ENCODE measurements at places on chromosomes 5 and 9. TPM values are rescaled to one million over a fixed set of nuclear protein-coding genes. Genes with fewer than 3 reads are reported as not detected.

CYSRT1 gene
- total RNA-seq: 1.1 TPM

COL23A1 gene
- 0.39 TPM for total RNA-seq

GRCh38 chr5:69493396-69494133, 975 bp downstream of the OCLN start:
- DNase-seq: no peak

DNA sequence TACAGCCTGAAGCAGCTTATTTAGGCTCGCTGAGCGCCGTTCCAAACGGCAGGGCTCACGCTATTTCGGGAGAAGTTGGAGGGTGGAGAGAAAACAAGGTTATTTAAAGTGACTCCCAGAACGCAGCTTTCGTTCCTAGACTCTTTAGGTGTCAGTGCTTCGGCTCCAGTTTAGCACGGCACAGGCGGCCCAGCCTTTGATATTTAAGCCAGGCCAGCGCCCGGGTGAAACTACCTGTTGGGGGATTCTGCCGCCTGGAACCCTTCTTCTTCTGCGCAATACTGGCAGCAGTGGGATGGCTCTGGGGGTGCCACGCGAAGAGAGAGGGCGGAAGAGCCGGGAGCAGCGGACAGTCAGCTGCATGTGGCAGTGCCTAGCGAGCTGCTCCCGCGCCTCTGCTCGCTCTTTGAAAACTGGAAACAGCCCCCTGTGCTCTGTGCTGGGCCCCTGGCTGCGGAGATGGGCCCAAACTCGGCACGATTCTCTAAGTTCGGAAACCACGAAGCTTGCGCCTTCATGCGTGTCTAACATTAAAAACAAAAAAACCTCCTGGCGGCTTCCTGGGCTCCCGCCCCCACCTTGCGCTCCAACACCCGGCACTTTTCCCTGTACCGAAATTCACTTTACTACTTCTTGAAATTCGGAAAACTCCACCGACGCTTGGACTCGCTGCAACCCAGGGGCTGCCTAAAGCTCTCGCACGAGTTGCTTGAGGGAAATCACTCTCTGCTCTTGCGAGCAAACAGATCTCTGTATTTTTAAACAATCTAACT, 34.6 kb upstream of the NFIB start:
- DNase-seq: peak; percentile 10

GRCh38 chr5:21831145-21831787, 1021.9 kb downstream of the CDH12 start:
- no peak for DNase-seq

DNA sequence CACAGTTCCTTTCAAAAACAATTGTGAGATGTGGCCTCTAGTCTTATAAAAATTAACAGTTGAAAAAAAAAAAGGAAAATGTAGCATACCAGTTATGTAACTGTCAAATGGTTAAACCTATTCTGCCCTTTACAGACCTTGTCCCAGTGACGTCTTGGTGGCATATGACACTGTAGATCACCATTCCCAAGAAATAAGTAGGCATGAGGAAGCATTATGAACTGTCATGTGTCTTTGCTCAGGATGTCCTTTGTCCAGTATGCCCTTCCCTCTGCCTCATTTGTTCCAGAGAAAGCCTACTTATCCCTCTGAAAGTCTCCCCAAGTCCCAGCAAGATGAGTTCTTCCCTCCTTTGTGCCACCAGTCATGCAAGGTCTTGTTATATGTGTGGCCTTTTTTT, 63.2 kb downstream of the PAM start:
- no peak for DNase-seq

DNA sequence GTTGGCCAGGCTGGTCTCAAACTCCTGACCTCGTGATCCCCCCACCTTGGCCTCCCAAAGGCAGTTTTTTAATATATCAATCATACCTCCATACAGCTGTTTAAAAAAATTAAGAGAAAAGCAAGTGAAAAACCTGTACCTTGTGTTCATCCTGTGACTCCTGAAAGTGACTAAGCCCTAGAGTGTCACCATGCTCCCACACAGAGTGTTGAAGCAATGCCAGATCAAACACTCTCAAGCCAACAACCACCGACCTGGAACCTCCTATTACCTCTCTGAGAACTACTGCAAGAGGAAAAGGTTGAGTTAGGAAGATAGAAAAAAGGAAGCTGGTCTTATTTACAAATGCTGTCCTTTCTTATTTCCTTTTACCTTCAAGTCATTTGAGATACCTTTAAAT, 123.5 kb downstream of the RASEF start:
- no peak for DNase-seq

- DNase-seq: peak; percentile 3
Measured at GRCh38 chr5:106258591-106259125, 1412.1 kb downstream of the EFNA5 start.

PGM5 gene
- total RNA-seq: 0.36 TPM

DNA sequence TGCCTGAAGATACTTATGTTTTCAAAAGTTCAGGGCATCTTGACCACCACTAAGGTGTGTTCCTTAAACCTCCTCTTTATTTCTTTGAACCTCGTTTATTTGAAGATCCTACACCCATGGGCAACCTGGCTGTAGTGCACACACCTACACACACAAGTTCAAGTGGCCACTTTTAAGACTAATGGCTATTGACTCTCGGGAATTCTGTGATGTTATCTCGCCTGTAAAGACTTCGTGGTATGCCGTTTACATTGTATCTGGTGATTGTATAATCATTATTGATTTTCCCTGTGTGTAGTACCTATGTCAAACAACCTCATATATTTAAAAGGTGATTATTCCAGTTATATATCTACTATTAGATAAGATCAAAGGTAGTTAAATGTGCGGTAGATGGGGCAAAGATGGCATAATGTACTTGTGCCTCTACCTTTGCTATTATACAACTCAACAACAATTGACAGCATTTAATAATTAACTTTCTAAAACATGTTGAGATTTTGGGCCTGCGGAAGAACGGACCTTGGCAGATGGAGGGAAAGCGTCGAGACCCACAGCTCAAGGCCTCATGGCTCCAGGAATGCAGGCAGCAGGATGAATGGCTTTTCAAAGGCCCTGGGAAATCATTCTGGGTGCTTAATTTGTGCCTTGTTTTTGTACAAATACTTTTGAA, 51.4 kb upstream of the IRX2 start:
- DNase-seq: no peak

DNA sequence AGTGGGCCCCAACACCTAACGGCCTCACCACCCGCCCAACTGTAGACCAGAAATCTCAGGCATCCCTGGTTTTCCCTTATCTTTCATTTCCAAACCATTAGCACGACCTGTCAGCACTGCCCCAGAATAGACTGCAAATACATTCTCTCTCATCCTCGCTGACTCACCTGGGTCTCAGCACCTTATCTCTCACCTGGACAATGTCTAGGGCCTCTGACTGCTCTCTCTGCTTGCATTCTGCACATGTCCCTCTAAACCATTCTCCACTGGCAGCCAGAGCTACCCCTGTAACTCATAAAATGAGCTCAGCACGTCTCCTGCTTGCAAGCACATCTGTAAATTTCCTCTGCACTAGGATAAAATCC, 12.7 kb downstream of the CKMT2 start:
- DNase-seq: no peak

PLPPR1 gene
- not detected for total RNA-seq

DNA sequence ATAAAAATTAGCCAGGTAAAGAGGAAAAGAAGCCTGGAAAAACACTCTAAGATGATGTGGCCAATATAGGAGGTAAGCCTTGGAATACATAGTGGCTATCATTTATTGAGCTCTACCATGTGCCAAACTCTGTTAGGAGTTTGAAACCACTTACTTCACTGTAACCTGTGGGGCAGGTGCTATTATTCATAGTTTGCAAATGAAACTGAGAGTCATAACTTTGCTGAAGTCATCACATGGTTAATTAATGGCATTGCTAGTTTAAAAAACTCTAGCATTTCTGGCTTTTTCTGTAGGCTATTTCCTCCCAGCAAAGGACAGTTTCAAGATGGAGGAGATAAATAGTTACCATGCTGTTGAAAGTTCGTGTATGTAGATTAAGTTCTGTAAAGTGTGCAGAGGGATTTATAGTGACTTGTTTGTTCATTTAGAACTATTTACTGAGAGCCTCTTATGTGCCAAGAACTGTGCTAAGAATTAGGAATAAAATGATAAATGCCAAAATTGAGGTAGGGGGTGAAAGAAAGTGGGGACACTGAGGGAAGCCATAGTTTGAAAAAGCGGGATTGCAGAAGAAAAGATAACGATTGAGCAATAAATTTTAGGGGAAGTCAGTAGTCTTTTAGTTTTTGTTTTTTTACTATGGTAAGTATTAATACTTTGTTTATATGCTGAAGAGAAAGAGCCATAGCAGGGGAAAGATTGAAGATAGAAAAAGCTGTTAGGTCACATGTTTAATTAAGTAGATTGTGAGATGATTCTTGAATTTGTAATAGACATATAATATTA, 57.2 kb downstream of the WDR70 start:
- no peak for DNase-seq

DNA sequence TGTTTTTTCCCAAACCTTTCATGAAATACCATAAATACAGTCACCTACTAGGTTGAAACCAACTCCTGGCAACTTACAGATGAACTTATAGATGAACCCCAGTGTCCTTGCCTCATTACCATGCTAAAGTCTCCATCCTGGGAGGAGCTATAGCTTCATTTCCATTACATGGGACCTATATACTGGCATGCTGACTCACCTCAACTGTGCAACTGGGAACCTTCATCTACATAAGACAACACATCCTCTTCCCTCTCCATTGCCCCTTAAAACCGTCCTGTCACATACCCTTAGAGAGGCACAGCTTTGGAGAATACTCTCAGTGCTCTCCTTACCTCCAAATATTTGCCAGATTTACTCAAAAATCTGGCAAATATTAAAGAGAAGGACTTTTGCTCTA, 638.3 kb downstream of the HTR1A start:
- no peak for DNase-seq

GRCh38 chr5:126120939-126121338, 302.3 kb upstream of the GRAMD2B start:
- no peak for DNase-seq

PKD2L2 gene
- total RNA-seq: not detected

DNA sequence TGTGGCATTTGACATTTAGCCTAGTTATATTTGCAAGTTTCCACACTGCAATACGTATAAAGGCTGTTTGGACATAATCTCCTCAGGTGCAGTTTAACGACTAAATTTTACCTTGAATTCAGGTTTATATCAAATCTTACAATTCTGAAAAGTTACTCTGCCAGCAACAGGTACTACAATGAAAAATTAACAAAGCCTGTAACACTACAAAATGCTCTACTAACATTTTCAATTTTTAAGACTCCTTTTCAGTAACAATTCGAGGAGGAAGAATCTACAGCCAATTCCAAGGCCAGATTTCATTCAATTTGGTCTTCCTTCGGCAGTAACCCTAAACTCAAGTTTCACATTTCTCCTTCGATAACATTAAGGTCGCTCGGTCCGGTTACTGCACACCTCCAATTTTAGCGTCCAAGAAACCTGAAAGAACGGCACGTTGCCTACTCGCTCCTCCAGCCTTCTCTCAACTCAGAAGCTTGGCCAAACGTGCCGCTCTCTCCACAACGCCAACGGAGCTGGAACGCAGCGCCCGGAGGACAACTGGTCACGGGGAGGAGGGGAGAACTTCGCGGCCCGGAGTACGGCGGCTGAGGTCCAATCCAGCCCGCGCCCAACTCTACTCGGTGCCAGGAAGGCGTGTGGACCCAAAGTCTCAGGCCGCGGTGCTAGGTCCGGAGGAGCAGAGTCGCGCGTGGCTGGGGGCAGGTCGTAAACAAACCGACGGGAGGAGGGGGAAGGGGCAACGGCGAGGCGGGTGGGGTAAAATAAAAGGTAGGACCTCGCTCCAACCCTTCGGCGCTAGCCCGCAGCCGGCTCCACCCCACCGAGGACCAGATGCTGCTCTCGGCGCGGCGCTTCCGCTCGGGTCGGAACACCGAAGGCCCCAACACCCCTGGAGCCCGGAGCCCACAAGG, 681 bp downstream of the FNIP1 start:
- peak; percentile 56 for DNase-seq

DNA sequence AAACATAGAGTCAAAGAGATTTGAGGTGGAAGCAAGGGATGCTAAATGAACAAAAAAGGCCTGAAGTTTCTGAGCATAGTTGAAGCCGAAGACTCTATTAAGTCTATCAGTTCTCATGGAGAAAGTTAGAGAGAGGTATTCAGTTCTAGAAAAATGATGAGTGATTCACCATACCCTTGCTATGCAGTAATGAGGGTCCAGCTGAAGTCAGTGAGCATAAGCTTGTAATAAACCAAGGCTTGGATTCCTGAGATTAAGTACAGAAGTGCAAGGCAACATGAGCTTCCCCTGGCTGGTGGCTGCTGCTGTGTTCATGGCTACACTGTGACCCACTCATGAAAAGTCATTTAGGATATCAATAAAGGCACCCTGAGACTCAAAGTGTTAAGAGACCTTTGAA, 129.7 kb upstream of the MTAP start:
- DNase-seq: no peak

DNA sequence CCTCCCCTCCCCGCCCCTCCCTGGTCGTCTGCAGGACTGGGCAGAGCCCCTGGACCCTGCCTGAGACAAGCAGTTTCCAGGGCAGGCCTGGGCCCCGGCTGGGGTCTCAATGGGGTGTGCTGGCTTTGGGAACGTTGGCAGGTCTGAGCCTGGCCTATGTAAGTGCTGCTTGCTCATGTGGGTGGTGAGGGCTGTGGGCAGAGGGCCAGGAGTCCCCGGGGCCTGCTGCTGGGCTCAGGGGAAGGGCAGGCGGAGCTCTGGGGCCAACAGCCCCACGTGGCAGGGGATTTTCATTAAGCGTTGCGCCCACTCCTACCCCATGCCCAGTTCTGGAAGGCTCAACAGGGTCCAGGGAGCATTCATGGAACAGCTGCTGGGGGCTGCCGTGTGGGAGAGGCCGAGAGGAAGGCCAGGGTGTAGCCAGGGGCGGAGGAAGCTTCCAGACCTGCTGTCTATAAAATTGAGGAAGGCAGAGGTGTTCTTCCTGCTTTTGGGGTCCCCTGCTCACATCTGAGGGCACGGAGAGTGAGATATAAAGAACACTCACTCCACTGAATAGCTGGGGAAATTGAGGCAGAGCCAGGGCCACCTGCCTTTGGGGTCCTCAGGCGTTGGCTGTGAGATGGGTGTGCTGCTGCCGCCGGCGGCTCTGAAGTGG, 32.5 kb downstream of the RXRA start:
- no peak for DNase-seq

SCGB3A1 gene
- total RNA-seq: not detected

DMRT3 gene
- not detected for total RNA-seq

WNK2 gene
- not detected for total RNA-seq

DNA sequence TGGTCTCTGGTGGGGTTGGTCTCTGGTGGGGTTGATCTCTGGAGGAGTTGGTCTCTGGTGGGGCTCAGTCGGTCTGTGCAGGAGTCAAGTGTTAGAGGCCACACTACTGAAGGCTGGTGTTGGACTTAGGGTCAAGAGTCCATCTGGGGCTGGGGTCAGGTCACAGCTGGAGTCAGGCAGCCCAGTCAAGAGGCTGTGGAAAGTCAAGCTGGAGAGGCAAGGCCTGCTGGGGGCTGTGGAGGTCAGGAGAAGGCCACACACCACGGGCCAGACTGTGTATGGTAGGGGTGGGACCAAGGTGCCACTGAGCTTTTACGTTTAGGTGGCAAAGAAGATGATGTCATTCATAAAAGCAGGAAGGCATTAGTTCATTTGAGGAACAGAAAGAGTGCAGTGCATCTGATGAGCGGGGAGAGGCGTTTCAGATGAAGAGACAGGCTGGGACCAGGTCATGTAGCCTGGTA, 16.7 kb upstream of the CD74 start:
- no peak for DNase-seq

All from RPMI7951 (cell line).